Naive B cell (primary cell): ENCODE measurements at places on chromosomes 1 and 21. TPM values are rescaled to one million over a fixed set of nuclear protein-coding genes. Genes with fewer than 3 reads are reported as not detected.

DNA sequence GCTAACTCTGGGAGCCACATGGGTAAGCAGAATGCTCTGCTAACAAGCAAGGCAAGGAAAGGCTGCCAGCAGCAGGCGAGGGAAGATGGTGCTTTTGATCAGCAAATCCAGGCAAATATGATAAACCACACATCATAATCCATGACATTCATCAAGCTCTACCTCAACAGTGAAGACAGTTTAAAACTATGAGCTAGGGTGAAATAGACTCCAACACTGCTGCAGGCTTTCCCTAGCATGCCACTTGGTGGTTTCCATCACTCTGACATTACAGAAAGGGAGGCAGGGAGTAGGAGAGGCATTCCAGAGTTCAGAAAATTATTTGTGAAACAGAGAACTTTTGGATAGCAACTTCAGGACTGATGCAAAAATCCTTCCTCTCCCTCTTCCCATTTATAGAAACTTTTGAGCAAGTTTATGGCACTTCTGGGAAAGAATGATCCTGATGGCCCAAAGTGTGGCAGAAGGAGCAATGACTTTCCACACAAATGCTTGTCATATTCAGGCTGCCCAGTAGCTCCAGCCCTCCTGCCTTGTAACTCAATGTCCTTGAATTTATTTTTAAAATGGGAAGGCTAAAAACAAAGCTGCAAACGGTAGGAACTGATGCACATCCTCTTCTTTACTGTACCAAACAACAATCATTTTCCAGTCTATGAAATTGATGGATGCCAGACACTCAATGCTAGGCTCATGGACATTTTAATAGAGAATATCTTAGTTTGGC lies 70.8 kb downstream of the SMYD2 start:
- no peak for DNase-seq

DNA sequence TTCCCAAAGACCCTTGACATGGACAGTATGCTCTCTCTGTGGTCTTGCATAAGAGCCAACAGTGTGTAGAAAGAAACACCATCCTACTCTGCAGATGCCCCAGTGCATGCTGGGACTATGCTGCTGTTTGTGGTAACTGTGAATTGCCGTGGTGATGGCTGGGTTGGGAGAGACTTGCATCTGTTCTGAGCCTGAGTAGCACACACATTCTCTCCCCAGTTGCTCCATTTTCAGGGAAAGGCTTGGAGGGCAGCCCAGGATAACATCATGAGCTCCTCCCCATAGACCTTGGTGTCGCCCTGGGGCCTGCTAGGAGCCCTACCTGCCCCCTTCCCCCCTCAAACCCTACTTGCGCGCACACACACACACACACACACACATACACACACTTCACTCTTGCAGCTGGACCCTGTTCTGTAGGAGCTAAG lies 120.9 kb upstream of the IPO9 start:
- DNase-seq: no peak

GRCh38 chr1:167689567-167689920 lies 32.2 kb upstream of the MPZL1 start:
- DNase-seq: no peak

DNA sequence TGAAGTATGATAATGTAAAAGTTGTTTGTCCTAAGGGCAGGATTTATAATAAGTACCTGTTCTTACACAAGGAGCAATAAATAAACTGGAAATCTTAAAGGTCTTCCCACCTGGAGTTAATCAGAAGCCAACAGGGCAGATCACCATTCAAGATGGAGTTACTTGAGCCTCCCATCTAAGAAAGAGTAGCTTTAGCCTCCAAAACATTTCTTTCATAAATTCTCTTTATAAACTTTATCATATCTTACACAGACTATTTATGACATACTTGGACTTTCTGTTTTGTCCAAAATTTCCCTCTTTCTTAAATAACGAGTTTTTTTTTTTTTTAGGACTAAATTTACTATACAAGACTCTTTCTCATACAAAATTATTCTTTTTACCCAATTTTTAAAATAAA lies 18.5 kb downstream of the OR2T1 start:
- no peak for DNase-seq

DNA sequence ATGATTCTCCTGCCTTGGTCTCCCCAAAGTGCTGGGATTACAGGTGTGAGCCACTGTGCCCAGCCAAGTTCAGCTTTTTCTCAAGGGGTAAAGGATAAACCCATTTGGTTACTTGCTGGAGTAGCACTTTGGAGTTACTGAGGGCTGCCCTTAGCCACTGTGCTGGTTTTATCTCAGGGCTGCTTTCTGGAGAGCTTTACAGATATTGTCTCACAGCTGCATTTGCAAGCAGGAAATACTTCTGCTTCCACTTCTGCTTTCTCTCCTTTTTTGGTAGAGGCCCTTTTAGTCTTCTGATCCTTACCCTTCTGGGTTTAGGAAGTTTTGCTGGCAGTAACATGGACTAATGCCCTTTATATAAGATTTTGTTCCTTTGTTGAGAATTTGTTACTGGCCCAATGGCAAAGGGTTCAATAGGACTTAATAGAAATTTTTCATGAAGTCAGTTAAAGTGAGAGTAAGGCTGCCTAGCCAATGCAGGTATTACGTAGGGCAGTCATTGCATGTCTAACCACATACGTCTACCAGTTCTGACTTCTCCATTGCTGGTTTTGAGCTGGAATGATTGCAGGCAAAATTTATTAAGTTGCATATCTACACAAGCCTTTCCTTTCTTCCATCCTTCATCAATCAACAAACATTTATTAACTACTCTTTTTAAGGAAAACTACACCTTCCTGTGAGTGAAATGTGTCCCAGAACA lies 24.4 kb downstream of the CAP1 start:
- DNase-seq: peak; percentile 75

DNA sequence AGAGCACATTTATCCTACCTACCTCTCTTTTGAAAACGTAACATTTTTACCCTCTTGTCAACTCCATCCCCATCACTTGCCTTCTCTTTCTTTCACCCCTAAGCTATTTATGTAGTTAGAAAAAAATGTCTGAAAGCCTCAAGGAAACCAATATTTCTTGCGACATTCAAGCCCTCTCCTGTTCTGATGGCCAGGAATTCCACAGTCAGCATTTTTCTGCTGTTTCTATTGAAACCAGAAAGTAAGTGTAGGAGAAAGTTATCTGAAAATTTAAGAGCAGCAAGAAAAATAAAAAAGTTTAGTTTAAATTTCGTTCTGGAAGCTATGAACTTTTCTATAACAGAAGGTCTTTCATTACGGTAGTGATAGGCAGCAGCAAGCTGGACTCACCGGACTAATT lies 247.6 kb upstream of the PBX1 start:
- DNase-seq: no peak

DNA sequence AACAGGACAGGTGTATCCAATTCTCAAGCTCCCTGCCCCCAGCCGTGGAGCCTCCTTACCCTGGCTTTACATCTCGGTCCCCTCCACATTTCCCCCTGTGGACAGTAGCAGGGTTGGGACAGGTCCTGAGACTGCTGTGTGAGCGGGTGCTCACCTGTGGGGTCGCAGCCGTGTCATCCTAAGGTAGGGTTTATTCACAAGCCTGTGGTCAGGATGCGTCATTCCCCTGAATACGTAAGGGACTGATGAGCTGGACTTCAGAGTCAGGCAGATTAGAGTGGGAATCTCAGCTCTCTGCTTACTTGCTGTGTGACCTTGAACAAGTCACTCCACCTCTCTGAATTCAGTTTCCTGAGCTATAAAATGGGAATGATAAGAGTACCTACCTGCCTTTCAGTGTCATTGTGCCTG lies 17.7 kb downstream of the ZNF362 start:
- DNase-seq: no peak

DNA sequence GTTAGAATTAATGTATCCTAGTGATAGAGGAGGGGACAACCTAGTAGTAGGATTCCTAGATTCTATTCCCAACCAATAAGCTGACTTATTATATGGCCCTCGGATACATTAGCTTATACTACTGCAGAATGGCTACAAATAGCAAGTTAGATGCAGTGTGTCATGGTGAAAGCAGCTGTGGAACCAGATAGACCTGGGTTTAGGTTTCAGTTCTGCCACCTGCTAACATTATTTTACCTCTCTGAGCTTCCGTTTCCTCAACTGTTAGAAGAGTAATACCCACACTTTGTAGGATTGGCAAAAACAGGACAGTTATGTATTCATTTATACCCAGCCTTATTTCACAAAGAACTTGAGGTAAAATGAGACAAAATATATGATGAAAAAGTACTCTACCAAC lies 21.6 kb upstream of the MAGOH start:
- DNase-seq: no peak

DNA sequence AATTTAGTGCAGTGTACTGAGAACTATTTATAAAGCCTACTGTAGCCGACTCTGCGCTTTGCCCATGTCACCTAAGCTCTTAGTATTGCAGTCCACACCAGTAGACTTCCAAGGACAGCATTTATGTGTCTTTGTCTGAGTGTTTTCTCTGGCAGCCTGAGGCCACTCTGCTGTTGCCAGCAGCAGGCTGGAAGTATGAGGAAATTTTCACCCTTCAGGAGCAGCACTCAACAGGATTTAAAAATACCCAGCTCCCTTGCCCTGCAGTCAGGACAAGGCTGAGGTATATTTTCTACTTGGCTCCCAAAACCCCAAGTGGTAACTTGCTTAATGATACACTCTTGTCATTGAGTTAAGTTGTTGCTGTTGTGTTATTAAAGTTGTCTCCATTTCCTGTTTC lies 230.1 kb downstream of the SRGAP2C start:
- DNase-seq: no peak

DNA sequence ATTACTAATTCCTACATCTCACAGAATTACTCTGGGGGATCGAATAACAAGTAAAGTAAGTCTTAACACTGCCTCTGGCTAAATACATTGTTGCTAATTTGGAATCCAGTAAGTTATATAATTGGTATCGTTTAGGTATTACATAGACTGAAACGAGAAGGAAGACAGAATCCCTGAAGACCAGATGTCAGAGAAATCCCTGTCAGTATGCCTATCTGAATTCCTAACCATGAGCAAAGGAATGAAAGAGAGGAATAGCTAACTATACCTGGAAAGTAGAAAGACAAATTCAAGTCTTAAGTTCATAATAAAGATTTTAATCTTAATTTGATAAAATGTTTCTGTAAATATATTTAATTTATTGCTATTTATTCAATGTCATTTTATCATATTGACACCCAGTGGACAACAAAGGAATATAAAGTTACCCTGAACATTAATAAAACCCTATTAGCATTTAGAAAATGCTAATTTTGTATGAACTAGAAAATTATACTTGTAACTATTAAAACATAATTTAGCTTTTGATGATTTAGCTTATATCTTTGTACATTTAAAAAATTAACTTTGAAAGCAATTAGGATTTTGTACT lies 11.4 kb downstream of the DEPDC1 start:
- no peak for DNase-seq

DNA sequence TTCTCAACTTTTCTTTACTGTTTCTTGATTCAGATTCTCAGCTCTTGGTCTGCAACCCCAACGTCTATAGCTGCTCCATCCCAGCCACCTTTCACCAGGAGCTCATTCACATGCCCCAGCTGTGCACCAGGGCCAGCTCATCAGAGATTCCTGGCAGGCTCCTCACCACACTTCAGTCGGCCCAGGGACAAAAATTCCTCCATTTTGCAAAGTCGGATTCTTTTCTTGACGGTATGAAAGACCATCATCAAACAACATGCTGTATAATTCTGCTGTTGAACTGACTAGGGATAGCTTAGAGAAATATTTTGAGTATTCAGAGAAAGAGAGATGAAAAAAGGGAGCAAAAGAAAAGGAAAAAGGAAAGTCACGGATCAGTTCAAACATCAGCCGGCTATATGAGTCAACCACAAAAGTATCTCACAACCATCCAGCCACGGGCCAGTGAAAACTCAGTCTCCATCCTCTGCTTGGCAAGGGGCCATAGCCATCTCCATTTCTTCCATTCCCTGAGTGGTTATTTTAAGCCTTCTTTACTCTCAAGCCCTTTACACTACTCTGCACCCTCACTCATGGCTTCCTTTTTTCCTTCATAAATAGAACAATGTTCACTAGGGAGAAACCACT lies 14.1 kb downstream of the DNASE2B start:
- no peak for DNase-seq

GRCh38 chr1:36653850-36654249 lies 171.1 kb upstream of the CSF3R start:
- DNase-seq: no peak

- peak; percentile 19 for DNase-seq
Observed at GRCh38 chr1:92476071-92476631, 10.6 kb downstream of the GFI1 start.

DNA sequence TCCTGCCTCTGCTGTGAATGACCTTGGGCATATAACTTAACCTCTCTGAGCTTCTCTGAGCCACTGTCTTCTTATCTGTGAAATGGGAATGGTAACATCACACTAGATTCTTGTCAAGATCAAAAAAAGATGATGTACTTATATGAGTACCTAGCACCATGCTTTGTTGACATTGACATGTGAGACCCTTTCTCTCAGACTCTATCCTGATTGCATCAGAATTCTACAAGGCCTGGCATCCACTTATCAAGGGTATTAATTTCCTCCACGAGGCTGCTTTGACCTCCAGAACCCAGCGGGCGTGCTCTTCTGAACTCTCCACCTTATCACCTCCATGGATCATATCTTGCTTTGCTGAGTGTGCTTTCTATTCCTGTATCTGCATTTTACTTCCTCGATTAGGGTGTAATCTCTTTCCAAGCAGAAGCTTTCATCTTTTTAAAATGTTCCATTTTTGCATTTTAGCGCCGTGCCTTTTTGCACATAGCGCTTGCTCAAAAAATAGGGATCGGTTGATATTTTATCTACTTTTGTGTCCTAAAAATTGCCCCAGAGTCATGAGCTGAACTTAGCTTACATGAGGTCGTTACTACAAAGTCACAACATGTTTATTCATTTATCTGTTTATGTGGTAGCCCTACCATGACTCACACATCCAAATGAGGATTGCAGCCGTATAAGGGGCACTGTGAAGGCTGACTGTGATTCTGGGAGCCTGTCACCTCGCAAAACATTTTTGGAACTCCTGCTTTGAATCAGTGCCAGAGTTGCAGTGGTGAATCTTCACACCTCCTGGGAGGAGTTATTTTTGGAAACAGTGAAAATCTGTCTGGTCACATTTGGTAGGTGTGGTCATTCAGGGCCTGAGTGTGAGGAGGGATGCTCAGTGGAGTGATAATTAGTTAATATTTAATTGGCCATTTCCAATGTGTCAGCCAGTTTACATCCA lies 63.2 kb downstream of the IER5 start:
- DNase-seq: no peak

- DNase-seq: no peak
Observed at GRCh38 chr1:111733992-111734341, 5.2 kb downstream of the INKA2 start.

GRCh38 chr1:197763307-197763706 lies 12.0 kb downstream of the DENND1B start:
- DNase-seq: no peak

NEK2 gene
- polyA plus RNA-seq: not detected

SEMA4A gene
- polyA plus RNA-seq: 26.0 TPM

CD55 gene
- 325 TPM for polyA plus RNA-seq

ADAMTSL4 gene
- not detected for polyA plus RNA-seq

SPATA6 gene
- polyA plus RNA-seq: 2.8 TPM

SPRR3 gene
- not detected for polyA plus RNA-seq

C1orf185 gene
- polyA plus RNA-seq: not detected

UTS2 gene
- not detected for polyA plus RNA-seq

TAL1 gene
- polyA plus RNA-seq: 1.0 TPM
